Choroid plexus epithelial cell (primary cell): ENCODE measurements at places on chromosomes 3 and 15.

DNA sequence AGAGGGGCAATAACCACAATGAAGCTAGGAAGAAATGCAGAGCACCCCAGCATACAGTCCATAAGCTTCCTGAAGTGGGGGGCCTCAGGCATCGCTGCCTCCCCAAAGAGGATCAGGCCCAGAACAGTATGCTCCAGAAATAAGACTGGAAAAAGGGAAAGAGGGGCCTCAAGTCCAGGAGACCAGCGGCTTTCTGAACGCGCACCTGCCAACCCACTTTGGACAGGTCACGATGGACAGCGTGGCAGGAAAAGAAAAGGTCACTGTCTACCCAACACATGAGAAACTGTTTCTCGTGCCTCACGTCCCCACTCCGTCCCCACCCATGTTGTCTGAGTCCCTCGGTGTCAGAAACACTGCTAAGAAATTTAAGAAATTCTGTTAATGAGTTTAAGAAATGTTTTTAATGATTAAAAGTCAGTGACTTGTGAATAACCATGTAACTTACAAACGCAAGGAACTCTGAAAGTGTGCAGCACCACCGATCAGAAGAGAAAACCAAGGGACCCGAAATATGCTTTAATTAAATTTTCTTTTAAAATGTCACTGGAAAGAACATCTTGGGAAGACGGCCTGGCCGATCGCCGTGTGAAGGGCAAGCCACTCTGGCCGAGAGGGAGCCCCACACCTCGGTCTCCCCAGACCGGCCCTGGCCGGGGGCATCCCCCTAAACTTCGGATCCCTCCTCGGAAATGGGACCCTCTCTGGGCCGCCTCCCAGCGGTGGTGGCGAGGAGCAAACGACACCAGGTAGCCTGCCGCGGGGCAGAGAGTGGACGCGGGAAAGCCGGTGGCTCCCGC, 1.7 kb upstream of the PPARG start:
- DNase-seq = peak; percentile 29

- DNase-seq = no peak
These were observed 100.2 kb downstream of the CNTN4 start for GRCh38 chr3:2198776-2199279.

DNA sequence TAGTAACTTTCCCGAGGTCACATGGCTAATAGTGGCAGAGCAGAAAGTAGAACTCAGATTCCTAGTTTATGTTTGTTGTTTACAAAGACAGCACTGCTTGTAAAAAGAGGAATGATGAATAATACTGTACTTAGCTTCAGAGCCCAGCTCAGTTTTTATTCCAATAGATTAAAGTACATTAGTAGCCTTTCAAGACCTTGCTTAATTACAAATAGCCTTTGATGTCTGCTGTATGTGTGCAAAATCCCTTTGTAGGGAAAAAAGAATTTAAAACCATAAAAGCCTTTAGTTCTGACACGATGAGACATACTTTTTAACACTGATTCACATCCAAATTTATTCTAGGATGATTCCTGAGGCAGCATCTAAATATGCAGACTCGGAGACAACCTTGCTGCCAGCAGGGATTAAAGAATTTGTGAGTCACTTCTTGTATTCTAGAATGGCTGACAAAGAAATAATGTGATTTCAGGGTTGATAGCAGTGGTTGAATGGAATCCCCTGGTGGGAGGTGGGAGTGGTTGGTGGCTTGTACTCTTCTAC, 324.2 kb upstream of the TGFBR2 start:
- DNase-seq = peak; percentile 93

DNA sequence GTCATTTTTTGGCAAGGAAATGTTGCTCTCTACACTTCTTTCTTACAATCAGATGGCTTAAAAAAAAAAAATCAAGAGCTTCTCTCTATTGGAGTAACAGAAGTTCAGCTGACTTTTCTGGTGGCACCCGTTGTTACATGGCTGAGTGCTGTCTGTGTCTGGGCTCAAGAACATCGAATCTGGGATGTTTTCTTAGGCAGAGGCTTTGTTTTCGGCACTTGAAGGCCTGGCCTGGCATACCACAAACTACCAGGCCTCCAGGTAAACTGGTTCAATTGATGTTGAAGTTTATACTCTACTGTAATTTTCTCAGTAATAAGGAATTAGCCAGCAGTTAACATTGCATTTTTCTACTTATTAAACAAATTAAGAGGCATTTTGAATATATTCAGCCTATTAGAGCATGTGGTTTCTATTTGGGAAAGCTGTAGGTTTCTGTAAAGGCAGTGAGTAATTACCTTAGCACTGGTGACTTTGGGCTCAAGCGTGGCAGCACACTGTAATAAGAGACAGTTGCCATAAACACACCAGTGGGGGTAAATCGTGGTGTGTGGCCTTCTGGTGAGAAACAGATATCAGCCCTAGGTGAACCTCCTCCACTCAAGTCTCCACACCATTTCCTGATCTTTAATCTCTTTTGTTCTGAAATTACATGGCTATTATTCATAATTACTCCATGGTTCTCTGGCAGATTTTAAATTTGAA, 544.7 kb downstream of the MECOM start:
- peak; percentile 35 for DNase-seq

DNA sequence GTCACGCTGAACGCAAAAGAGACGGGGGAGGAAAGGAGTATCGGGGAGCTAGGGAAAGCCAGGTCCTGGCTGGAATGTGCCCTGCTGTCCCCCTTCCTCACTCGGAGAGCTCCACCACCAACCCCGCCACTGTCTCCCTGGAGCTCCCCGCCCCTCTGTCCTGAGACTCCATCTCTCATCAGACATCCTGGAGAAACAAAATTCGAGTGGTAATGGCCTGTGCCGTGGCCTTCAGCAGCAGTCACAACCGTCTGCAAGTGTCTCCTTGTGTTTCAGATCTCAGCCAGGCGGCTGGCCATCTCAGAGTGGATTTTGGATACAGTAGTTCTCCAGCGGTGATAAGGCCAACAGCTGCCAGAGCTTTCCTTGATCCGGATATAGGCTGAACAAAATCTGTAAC, 76.9 kb downstream of the OCA2 start:
- no peak for DNase-seq

DNA sequence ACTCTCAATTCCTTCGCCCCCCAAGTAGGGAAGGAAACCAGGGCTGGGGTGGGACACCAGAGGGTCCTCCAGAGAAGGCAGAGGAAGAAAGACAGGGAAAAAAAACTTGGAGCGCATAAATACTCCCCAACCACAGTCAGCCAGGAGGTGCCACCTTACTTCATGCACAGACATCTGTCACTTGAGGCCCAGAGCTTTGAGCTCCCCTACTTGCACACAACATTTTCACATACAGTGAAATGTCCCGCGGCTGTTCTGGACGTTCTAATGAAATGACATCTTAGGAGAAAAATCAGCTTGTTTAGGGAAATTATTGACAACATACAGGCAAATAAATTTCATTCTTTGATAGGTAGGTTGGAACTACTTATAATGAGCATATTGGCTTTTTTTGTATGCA, 113.0 kb downstream of the LIPC start:
- no peak for DNase-seq

GRCh38 chr15:91947293-91947679, 93.8 kb downstream of the SLCO3A1 start:
- DNase-seq = no peak

- DNase-seq = peak; percentile 20
These were observed 27.8 kb downstream of the ADGRG7 start for GRCh38 chr3:100637197-100637631.

DNA sequence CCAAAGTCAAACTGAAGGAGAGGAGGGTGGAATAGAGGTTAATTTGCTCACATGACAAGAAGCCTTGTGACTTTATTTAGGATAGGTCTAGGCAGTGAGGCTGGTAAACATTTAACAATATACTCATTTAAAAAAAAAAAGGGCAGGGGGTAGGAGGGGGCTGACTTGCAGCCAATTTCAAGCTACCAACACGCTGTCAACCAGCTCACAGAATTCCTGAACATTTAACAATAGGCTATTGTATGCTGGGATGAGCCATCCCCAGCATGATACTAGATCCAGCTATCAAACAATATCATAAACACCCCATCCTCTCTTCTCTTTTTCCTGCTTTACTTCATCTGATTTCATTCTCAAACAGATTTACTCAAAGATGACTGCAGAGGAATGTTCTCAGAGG, 1096.3 kb upstream of the CFAP20DC start:
- DNase-seq = no peak

- no peak for DNase-seq
These were observed 122.2 kb upstream of the IGF1R start for GRCh38 chr15:98526094-98526493.

GRCh38 chr15:69838994-69839393, 258.7 kb downstream of the TLE3 start:
- DNase-seq = no peak

- DNase-seq = peak; percentile 71
These were observed 409.9 kb downstream of the FHIT start for GRCh38 chr3:60841355-60841754.

DNA sequence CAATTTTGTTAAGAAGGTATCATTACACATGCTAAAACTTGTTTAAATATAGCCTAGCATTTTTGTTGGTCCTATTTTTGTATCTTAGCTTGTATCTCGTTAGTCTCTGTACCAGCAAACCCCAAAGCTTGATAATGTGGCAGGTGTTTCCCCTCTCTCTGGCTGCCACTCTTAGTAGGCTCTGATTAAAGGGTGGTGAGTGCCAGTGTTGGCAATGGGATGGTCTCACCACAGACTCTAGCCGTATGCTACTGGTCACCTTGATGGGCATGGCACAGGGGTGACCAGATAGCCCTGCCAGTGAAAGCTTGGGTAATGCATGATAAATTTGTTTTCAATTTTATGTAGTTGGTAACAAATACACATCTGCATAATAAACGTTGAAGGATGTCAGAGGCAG, 188.3 kb downstream of the CFAP20DC start:
- DNase-seq = no peak

- peak; percentile 73 for DNase-seq
These were observed 43.0 kb downstream of the ZBTB38 start for GRCh38 chr3:141411251-141411771.

GRCh38 chr3:194779729-194780224, 94.1 kb downstream of the FAM43A start:
- DNase-seq = peak; percentile 40

DNA sequence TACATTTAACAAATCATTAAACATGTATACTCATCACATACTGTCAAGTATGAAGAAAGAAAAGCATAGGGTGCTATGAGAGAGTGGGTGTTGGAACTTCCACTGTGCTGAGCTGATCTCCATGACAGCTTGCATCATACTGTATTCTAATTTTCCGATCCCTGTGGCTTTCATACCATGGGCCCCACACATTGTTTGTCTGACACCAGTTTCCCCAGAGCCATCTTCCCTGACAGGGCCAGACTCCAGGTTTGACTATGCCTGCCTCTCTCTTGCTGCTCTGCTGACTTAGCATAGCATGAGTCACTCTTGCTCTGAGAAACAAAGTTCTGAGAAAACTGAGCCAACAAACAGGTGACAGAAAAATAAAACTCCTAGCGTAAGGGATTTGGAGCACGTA, 37.0 kb upstream of the CASR start:
- no peak for DNase-seq

DNA sequence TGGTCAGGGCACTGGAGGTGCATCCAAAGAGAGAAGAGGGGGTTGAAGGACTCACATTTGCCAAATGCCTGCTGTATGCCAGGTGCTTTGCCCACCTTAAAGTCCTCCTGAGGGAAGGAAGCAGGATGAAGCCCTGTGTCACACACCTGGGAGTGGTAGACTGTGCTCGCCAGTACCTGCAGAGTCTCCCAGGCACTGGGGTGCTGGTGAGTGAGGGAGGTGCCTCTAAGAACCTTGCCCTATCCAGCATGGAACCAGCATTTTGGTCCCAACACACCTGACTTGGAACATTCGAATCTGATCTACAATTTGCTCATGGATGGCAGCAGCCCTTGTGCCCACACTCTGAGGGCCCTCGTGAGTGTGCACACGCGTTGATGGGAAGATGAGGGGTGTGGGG, 76.7 kb downstream of the SEC22A start:
- DNase-seq = no peak

GRCh38 chr15:77305953-77306352, 114.0 kb downstream of the PEAK1 start:
- DNase-seq = no peak

- DNase-seq = no peak
These were observed 2.4 kb upstream of the STT3B start for GRCh38 chr3:31530039-31530959.

DNA sequence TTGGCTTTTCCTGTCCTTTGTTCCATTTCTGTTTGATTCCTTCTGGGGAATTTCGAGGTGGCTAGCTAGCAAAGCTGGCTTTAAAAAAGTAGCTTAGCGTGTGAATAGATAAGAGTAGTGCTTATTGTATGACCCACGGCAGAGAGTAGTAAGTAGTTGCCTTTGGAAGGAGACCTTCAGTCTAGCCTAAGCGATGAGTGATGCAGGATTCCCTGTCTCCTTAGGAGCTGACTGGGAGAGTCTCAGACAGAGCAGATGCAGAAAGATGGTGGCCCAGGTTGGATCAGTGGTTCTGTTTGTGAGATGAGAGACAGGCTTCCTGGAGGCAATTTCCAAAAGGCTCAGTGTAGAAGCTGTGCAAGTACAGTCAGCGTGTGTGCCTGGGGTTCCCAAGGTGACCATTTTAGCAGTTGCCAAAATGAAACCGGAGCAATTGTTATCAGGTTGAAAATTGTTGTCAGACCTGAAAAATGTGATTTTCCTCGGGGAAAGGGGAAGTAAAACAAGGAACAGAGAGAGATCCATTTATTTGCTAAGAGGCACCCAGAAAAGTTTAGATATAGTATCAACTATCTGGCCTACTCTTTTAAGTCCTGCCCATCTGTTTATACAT, 681 bp upstream of the IL5RA start:
- no peak for DNase-seq

DNA sequence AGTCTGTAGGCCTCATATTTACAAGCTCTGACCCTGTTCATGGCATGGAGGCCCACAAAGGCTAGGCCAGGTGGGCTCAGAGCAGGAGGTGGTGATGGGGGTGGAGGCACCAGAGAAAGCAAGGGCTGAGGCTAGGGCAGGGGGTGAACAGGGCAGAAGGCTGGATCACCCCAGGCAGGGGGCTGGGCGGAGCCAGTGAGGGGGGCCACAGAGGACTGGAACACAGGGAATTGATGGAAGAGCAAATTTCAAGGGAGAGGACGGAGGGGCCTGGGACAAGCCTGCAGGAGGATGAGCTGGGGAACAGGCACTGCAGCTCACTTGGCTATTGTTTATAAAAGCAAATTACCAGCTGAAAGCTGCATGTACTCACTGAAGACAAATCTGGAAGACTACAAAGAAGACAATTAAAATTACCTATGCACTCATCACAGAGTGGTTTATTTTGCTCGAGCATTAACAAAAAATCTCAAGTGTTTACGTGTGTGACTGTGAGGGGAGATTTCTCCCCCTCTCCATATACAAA, 11.0 kb downstream of the TNFAIP8L3 start:
- DNase-seq = no peak
